Left lobe of liver (tissue), 2 donors: ENCODE measurements at places on chromosomes 6 and 20.

DNA sequence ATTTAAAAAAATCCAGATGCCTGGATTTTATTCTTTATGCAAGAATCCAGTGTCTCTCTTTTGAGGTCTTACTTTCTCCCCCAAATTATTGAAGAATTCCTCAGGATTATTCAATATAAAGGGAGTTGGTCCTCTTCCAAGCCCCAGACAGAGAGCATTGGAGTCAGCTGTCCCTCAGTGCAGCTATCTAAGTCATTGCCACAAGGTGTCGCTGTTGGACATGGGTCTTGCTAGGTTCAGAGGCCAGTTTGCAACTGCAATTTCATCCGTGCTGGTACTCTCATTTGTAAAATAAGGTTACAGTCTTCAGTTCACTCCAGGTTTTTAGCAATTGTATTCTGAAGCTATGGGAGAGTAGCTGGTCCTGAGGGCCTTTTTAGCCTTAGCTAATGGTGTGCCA is 27.8 kb downstream of the CCN2 start:
- DNase-seq = peak; percentile 58

DNA sequence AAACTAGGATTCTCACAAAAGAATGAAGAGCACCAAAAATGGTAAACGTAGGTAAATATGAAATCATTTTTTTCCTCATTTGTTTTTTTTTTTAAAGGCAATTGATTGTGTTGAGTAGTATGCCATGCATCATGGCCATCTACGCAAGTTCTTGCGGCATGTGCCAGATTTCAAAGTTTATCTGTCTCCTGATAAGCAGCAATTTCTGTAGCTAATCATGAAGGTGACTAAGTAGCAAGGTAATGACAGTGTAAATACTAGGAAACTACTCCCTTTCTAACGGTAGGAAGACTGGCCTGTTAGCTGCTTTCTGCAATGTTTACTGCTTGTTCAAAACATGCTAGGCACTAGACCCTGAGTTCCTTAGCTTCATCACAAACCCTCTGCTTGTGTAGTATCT is 13.4 kb upstream of the LY86 start:
- DNase-seq = no peak

DNA sequence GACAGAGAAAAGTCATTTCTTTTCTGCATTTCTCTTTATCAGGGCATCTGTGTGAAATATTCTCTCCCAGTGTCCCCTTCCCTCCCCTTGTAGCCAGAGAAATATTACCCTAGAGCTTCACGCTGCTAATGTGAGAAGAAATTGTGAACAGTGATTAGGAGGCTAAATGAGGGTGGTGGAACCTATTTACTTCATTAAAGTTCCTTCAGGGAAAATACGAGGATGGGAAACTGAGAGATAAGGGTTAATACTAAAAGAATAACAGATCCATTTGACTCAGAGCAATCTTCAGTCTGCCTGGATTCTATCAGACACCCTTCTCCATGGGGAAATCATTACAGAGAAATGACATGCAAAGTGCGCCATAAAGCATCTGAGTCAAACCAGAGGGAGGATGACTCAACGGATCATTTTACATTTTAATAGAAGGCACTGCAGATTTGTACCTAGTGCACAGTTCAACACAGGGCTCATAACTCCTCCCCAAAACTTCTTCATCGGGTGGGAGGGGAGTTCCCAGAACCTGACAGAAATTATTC is 131.3 kb downstream of the GJA10 start:
- DNase-seq = no peak

GRCh38 chr6:107489636-107490565 is at the start of gene SOBP:
SOBP (plus strand) TSS chr6:107490117; CDS start chr6:107490617, 500 bp downstream.
- peak; percentile 47 for DNase-seq

GRCh38 chr20:10551732-10552724 is 116.9 kb downstream of the SLX4IP start:
- no peak for DNase-seq

- no peak for DNase-seq
Observed at GRCh38 chr20:43034981-43035724, 154.6 kb downstream of the PTPRT start.

GRCh38 chr6:36804563-36804962 is 34.7 kb downstream of the CPNE5 start:
- DNase-seq = no peak

DNA sequence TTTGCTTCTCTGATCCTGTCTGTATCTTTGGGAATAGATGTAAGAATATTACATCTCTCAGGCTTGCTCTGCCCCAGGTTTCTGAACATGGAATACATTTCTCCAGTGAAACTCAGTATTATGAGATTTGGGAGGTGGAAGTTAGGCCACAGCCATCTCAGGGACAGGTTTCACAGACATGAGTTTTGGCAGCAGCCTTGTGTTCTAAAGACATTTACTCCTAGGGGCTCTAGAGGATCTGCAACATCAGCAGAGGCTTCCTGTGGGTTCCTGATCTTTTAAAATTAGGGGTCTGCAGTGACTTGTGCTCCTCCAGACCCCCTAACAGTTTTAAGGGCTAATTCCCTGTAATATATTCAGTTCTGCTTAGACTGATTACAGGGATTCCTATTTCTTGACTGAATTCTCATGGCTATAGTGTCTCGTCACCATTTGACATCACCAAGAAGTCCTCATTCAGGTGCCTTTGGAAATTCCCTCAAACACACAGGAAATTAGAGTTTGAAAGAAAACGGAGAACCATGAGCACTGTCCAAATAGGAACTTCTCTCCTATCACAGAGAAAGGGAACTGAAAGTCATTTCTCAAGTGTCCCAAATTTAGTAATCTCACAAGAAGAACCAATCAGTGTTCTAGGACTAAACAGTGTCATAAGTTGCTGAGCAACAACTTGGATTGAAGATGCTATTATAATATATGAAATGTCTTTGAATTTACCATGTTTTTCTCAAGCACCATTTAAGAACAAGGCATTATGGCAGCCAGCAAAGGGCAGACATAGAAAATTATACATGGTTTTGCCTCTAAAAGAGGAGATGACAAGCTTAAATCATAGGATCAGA is 2.5 kb upstream of the HLA-DRA start:
- no peak for DNase-seq

DNA sequence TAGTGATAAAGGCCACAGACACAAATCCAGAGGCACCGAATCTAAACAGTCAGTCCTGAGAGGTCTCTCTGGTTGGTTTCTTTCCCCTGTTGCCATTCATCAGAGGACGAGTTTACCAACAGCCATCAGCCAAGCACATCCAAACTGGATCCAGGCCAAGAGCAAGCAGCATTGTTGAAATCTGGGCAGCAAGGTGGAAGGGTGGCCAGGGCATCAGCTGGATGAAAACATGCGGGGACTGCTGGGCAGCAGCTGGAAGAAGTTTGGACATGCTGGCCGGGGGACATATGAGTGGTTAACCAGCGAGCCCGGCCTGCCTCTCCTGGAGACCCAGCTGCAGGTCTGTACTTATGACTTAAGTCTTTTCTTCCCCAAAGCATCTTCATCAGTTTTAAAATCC is at the start of gene SMIM28:
Gene SMIM28 (plus strand): TSS at position 62 of the 400 bp plus-strand sequence. CDS start 168 bp downstream, at position 230.
- DNase-seq = peak; percentile 66

- peak; percentile 82 for DNase-seq
Observed at GRCh38 chr6:34462551-34462971, 3.3 kb upstream of the PACSIN1 start.

GRCh38 chr20:23584434-23585199 is 16.3 kb upstream of the CST9L start:
- DNase-seq = no peak

DNA sequence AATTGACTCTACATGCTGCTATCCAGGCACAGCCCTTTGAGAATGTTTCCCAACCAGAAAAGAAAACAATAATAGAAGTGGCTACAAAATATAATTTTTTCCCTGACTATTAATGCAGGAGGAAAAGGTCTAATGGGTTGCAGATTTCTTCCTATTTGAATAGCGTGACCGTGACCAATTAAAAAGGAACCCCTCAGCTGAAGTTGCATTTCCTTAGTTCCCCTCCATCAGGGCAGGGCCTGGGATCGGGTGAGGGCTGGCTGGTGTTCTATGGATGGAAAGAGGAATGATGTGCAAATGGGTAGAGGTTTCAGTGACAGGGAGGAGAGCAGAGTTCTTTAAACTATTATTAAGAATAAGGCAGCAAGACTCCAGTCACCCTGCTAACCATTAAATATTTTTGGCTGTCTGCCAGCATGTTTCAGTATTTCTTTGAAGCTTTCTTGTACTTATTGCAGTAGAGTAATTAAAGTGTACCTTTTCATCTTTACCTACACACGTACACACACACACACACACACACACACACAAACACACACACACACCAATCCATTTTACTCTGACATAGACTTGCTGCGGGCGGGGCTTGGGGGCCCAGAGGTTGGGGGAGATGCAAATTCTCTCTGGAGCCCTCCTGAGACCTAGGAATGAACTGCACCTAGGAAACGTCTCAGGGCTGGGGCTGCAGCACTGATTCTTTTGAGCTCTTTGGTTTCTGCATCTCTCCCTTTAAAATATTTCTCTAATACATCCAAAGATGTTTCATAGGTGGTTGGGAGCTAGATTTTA is 154.8 kb upstream of the SLC35B3 start:
- DNase-seq = no peak

- no peak for DNase-seq
Observed at GRCh38 chr6:154030646-154031045, 8.4 kb upstream of the OPRM1 start.

GRCh38 chr6:25452031-25452430 is 172.9 kb downstream of the CARMIL1 start:
- no peak for DNase-seq

DNA sequence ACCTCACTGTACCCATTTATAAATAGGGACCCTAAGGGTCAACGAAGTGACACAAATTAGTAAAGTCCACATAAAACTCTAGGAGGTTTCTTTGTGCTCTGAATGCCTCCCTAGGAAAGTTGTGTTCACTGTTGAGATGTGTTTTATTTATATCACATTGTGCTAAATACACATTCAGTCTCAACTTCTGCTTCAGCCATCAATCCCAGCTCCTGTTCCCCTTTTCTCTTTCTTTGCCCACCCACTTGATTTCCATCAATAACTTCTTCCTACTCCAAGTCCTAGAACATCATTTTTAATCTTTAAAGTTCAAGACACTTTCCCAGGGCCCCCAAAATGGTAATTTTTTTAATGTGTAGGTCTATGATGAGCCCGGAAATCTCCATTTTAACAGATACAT is 208.3 kb upstream of the RAB32 start:
- DNase-seq = no peak

GRCh38 chr6:78599526-78599925 is 267.8 kb upstream of the IRAK1BP1 start:
- DNase-seq = no peak

GRCh38 chr20:62558779-62559178 is 83.0 kb upstream of the GATA5 start:
- no peak for DNase-seq

DNA sequence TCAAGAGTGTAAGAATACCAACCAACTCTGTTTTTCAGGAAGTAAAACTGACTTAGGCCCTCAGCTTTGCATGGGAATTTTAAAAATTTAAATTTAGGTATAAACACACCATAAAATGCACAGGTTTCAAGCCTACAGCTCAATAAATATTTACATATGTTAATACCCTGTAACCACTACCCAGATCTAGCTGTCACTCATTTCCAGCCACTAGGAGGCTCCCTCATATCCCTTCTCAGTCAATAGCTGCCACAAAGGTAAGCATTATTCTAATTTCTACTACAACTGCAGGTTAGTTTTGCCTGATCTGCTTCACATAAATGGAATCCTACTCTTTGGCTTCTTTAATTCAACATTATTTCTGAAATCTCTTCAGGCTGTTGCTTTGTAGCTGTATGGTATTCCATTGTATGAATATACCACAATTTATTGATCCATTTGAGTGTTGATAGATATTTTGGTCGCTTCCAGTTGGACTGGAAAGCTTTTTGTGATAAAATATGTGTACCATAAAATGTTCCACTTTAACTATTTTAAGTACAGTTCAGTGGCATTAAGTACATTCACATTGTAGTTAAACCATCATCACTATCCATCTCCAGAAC is 32.5 kb upstream of the MEI4 start:
- DNase-seq = no peak

DNA sequence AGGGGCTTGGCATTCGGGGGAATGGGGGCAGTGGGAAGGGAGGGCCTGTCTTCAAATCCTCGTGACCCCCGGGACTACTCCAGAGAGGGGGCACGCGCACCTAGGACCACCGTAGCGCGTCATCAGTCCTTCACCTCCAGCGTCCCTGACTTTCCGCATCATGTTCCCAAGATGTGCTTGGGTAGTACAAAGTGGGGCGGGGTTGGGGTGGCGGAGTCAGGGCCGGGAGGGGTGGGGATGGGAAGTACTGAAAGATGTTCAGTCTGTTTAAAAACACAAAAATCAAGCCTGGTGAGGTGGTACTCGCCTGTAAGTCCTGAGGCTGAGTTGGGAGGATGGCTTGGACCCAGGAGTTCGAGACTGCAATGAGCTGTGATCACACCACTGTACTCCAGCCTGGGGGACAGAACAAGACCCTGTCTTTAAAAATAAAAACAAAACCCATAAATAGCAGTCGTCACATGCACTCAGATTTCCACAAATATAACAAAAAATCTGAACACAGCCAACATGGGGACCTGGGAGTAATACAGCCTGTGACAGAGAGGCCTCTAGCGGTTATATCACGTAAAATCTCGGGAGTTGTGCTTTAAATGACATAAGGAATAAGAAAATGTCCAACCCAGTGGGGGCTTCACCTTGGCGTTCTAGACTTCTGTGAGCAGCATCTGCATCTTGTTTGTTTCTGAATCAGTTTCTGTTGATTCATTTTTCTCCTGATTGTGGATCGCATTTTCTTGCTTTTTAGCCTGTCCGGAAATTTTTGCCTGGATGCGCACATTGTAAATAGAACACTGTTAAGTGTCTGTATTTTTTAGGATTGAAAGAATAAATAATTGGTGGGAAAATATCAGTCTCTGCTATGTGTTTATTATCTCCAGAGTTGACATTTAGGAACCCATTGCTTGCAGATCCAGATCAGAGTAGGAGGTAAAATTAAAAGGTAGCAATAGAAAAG is 698 bp upstream of the LRP11 start:
- DNase-seq = no peak

- DNase-seq = peak; percentile 92
Observed at GRCh38 chr20:50112512-50113419, at the start of gene UBE2V1. UBE2V1 (minus strand) TSS chr20:50113150; CDS start chr20:50113128, 22 bp downstream.

- no peak for DNase-seq
Observed at GRCh38 chr6:40409716-40410397, 177.3 kb downstream of the LRFN2 start.

DNA sequence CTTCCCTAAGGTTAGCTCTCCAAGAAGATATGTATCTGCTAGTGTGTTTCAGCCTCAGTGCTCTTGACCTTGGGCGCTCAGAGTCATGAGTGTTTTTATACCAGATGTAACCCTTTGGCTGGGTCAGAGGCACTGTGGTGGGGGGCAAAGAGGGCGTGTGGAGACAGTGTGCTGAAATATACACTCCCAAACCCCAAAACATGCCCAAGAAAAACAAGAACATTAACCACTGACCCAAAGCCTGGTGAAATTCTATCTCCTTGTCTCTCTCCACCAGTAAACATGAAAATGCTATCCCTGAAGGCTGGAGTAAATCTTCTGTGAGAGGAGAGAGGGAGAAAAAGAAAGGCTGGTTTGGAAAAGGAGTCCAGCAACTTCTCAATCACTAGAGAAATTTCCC is 47.9 kb downstream of the ISM1 start:
- no peak for DNase-seq

GRCh38 chr20:36149012-36149411 is 5.5 kb upstream of the EPB41L1 start:
- DNase-seq = no peak

- no peak for DNase-seq
Observed at GRCh38 chr6:116066789-116067188, 6.1 kb upstream of the FRK start.

GRCh38 chr6:119273272-119274196 is 76.0 kb downstream of the MAN1A1 start:
- no peak for DNase-seq

- DNase-seq = no peak
Observed at GRCh38 chr6:159490298-159490937, 202.6 kb downstream of the SOD2 start.
